A549 treated with RU486 at 1 μM for 4 hours (cell line): ENCODE measurements at places on chromosomes 7 and 10. TPM values are rescaled to one million over a fixed set of nuclear protein-coding genes. Genes with fewer than 3 reads are reported as not detected.

The ANLN gene
- 40.7 to 81.3 TPM (median 66.2 TPM) in 5 replicates for total RNA-seq

The ASAH2 gene
- total RNA-seq = 1.7 to 3.2 TPM (median 2.0 TPM) in 5 replicates

The TMEM213 gene
- not detected in 5 replicates for total RNA-seq

The HOXA7 gene
- 4.0 to 5.2 TPM (median 5.0 TPM) in 5 replicates for total RNA-seq

The PLAC9 gene
- 0.46 TPM in 1 of 5 replicates, not detected in the others for total RNA-seq

The PAX4 gene
- not detected in 5 replicates for total RNA-seq

The HOXA3 gene
- 6.0 to 11.2 TPM (median 9.0 TPM) in 5 replicates for total RNA-seq

The C10orf143 gene
- total RNA-seq = 0.26 to 1.2 TPM (median 0.48 TPM) in 5 replicates

The C10orf67 gene
- 0.03 to 0.24 TPM (median 0.13 TPM) in 4 of 5 replicates, not detected in the other for total RNA-seq

The EPO gene
- 0.07 to 0.23 TPM in 2 of 5 replicates, not detected in the others for total RNA-seq

The CRYGN gene
- not detected in 5 replicates for total RNA-seq

The PLEKHA8 gene
- total RNA-seq = 3.9 to 6.4 TPM (median 5.7 TPM) in 5 replicates
